Activated T-cell treated with anti-CD3 and anti-CD28 coated beads, Interleukin-2, amount 50 U/mL, for 72 hours (primary cell): ENCODE measurements at places on chromosomes 6 and 20.

GRCh38 chr6:89372506-89372901 is 20.0 kb upstream of the UBE2J1 start:
- peak; percentile 50 for DNase-seq

- DNase-seq = no peak
Observed at GRCh38 chr6:11675601-11676000, 103.0 kb downstream of the ADTRP start.

GRCh38 chr6:32809171-32809570 is 7.6 kb downstream of the HLA-DOB start:
- DNase-seq = no peak

GRCh38 chr6:1499777-1500176 is 109.9 kb upstream of the FOXC1 start:
- no peak for DNase-seq

GRCh38 chr20:58897488-58897887 is 45.0 kb downstream of the GNAS start:
- DNase-seq = no peak

- no peak for DNase-seq
Observed at GRCh38 chr6:81613606-81614005, 138.9 kb downstream of the TENT5A start.

GRCh38 chr6:161507375-161507774 is 233.5 kb upstream of the AGPAT4 start:
- DNase-seq = no peak

DNA sequence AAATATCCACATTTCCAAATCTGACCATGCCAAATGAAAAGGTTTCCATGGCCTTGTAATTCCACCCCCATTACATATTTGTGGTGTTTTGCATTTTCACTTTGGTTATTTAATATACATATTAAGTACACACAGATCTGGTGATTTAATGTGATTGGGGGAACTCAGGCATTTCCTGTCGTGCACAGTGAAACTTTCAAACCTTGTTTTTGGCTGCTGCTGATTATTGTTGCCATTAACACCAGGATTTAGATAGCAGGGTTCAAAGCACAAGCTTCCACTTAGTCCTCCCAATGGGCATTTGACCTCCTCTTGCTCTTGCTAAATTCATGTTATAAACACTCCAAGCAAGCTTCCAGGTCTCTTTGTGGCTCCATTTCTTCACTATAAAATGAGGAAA is 166.5 kb downstream of the SOBP start:
- DNase-seq = no peak

GRCh38 chr20:25000268-25000801 is 7.8 kb upstream of the APMAP start:
- no peak for DNase-seq

GRCh38 chr6:7479801-7480266 is 61.6 kb upstream of the DSP start:
- DNase-seq = no peak

GRCh38 chr6:19086480-19086879 is 699.3 kb downstream of the RNF144B start:
- no peak for DNase-seq
